Hair follicle dermal papilla cell (primary cell): ENCODE measurements at places on chromosomes 6 and 20. TPM values are rescaled to one million over a fixed set of nuclear protein-coding genes. Genes with fewer than 3 reads are reported as not detected.

Gene COL21A1
- total RNA-seq: 9.4 and 12.0 TPM in 2 replicates

Gene ZFAND3
- 27.4 and 31.6 TPM in 2 replicates for total RNA-seq

Gene DLL1
- total RNA-seq: 0.32 and 2.3 TPM in 2 replicates

Gene HTR1B
- total RNA-seq: 0.81 and 1.9 TPM in 2 replicates

Gene TENT5A
- total RNA-seq: 50.0 and 61.7 TPM in 2 replicates

Gene PSORS1C1
- total RNA-seq: 1.6 and 2.7 TPM in 2 replicates

Gene CTCFL
- total RNA-seq: not detected in 2 replicates

Gene BHLHE23
- not detected in 2 replicates for total RNA-seq

Gene SAMD3
- 0.61 and 0.65 TPM in 2 replicates for total RNA-seq

Gene ELOVL2
- 0.65 and 0.85 TPM in 2 replicates for total RNA-seq

Gene EFCAB8
- total RNA-seq: under 0.01 TPM in 1 of 2 replicates, not detected in the other

Gene C6orf52
- total RNA-seq: 0.81 TPM in 1 of 2 replicates, not detected in the other

Gene OR2H1
- not detected in 2 replicates for total RNA-seq

Gene EYS
- total RNA-seq: under 0.01 TPM in 2 replicates

Gene QKI
- total RNA-seq: 182 and 224 TPM in 2 replicates

Gene XRN2
- total RNA-seq: 77.6 and 84.7 TPM in 2 replicates

Gene BTNL2
- total RNA-seq: not detected in 2 replicates

Gene C6orf89
- total RNA-seq: 64.5 and 79.2 TPM in 2 replicates

Gene ECT2L
- not detected in 2 replicates for total RNA-seq

Gene SLC17A4
- not detected in 2 replicates for total RNA-seq

Gene CYP21A2
- 0.12 TPM in 1 of 2 replicates, not detected in the other for total RNA-seq

Gene DDX43
- 0.81 and 1.8 TPM in 2 replicates for total RNA-seq

Gene TXLNB
- total RNA-seq: 0.24 and 2.9 TPM in 2 replicates

Gene NOX3
- total RNA-seq: not detected in 2 replicates
